ENCODE measurements at places on chromosomes 11 and 22. TPM values are rescaled to one million over a fixed set of nuclear protein-coding genes. Genes with fewer than 3 reads are reported as not detected.

DNA sequence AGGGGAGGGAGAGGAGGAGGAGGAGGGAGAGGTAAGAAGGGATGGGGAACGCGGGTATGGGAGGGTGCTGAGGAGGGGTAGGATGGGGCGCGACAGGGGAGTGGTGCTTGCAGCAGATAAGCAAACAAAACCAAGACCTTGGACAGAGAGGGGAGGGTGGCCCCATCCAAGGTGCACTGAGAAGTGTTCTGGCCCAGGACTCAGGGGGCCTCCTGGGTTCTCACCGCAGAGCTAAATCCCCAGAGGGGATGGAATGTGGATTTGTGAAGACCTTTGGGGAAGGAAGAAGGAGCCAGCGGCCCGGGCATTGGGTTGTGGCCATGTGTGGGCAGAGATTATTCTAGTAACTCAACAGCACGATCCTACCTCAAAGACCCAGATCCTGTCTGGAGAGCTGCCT is 90.9 kb upstream of the LINC01488 start:
- peaks cover 5% of the 10 kb centered on the region for H3K36me3 ChIP-seq
- DNase-seq, result no peak
- H3K4me3 ChIP-seq, result no peak overlapping the region

- H3K27me3 ChIP-seq, result peaks cover 28% of the 10 kb centered on the region
- peaks cover 44% of the 10 kb centered on the region for H3K4me1 ChIP-seq
- no peak for DNase-seq
- no peak overlapping the region for H3K4me3 ChIP-seq
Measured at GRCh38 chr22:32880061-32880460, 78.6 kb downstream of the TIMP3 start.

- no peak overlapping the region for H3K27ac ChIP-seq
- no peak overlapping the region for H3K4me3 ChIP-seq
- DNase-seq, result no peak
- no peaks in the 10 kb centered on the region for H3K4me1 ChIP-seq
- H3K27me3 ChIP-seq, result no peaks in the 10 kb centered on the region
Measured at GRCh38 chr11:1466784-1467183, 19.8 kb downstream of the MOB2 start.

GRCh38 chr11:113556036-113556435 is 80.8 kb upstream of the DRD2 start:
- H3K27me3 ChIP-seq, result no peaks in the 10 kb centered on the region
- no peaks in the 10 kb centered on the region for H3K36me3 ChIP-seq
- H3K4me3 ChIP-seq, result no peak overlapping the region
- peaks cover 15% of the 10 kb centered on the region for H3K4me1 ChIP-seq

DNA sequence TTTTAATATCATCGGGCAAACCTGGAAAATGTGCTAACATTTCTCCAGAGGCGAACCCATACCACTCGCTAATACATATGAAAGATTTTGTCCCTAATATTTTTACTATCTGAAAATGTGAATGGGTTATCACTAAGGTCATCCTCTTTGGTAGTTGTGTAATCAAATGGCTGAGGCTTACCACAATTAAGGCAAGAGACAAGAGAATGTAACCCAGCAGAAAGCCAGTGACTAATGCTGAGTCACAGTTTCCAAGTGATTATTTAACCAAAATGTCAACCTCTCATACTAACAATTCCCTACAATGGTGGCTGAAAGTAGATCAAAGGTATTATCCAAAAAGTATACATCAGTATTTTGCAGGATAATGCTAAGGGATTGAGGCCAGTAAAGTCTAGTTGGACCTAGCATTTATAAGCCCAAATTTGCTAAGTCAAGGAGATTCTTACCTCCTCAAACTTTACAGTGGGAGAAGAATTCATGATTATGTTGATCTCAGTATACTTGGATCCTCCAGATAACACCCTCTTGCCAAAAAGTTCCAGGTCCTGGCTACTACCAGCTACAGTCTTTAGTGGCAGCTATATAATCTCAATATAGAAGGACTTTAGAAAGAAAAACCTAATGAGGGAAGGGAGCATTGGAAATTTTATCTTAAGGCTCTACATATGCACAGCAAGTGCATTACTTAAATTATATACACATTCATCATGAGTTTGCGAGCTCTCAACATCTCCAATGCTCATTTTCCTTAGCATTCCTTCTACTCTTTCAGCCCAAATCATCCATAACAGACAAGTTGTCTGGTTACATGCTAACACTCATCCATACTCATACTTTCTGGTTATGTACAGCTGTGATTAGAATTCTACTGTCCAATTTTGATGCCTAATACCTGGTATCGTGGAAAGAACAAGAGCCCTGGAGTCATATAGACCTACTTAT is 25.4 kb downstream of the SIK3 start:
- peaks cover 20% of the 10 kb centered on the region for H3K4me1 ChIP-seq
- H3K27ac ChIP-seq, result no peak overlapping the region
- no peak overlapping the region for H3K4me3 ChIP-seq
- H3K36me3 ChIP-seq, result no peaks in the 10 kb centered on the region
- H3K27me3 ChIP-seq, result no peaks in the 10 kb centered on the region
- no peak for DNase-seq

GRCh38 chr11:86124251-86125233 is 55.7 kb upstream of the PICALM start:
- no peaks in the 10 kb centered on the region for H3K36me3 ChIP-seq
- H3K4me3 ChIP-seq, result no peak overlapping the region
- no peaks in the 10 kb centered on the region for H3K4me1 ChIP-seq
- peaks cover 2% of the 10 kb centered on the region for H3K27me3 ChIP-seq
- no peak for DNase-seq
- no peak overlapping the region for H3K27ac ChIP-seq

DNA sequence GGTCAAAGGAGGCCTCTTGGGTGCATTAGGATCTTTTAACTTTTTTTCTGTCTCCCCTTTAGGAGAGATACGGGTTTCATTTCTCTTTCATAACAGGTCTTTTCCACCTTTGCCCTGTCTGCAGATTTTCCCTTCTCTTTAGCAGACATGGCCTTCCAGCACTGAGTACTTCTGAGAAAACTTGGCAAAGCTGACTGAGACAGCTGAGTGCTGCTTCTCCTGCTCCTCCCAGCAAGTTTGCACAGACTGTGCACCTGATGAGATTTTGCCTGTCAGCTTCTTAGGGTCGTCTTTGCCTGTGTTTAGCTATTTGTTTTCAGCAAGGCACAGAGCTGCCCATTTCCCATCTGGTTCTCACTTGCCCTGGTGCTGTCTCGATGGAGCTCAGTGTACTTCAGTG is 87.5 kb upstream of the TBCEL start:
- H3K36me3 ChIP-seq, result no peaks in the 10 kb centered on the region
- H3K4me1 ChIP-seq, result peaks cover 8% of the 10 kb centered on the region
- H3K27me3 ChIP-seq, result peaks cover 38% of the 10 kb centered on the region
- H3K27ac ChIP-seq, result no peak overlapping the region
- H3K4me3 ChIP-seq, result no peak overlapping the region

DNA sequence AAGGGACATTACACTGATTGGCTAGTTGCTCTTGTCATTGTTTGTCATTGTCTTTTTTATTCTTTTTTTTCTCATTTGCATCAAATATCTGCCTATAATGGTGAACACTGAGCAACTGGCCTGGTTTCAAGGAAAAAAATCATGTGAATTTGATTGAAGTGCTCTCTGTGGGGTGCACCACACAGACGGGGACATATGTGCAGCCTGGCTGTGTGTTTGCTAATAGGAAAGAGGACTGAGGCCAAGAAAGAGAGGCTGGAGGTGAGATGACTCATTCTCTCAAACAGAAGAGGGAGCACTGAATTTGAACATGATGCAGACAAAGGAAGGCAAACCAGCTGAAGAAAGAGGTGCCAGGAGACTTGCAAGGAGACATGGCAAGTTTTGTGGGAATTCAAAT is 684.9 kb upstream of the CCDC90B start:
- DNase-seq, result no peak
- no peak overlapping the region for H3K4me3 ChIP-seq
- H3K27me3 ChIP-seq, result no peaks in the 10 kb centered on the region
- H3K4me1 ChIP-seq, result peaks cover under 1% of the 10 kb centered on the region
- no peaks in the 10 kb centered on the region for H3K36me3 ChIP-seq
- no peak overlapping the region for H3K27ac ChIP-seq

DNA sequence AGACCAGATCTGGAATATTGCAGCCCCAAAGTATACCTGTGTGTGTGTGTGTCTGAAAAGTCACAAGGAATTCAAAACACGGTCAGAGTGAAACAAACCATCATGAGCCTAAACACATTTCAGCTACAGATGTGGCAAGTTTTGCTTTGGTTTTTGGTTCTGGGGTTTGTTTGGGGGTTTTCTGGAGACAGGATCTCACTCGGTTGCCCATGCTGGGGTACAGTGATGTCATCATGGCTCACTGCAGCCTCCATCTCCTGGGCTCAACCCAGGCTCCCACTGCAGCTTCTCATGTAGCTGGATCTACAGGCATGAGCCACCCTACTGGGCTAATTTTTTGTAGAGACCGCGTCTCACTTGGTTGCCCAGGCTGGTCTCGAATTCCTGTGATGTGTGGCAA is 41.4 kb upstream of the PHF21A start:
- no peak for DNase-seq
- H3K27ac ChIP-seq, result no peak overlapping the region
- no peaks in the 10 kb centered on the region for H3K36me3 ChIP-seq
- peaks cover 9% of the 10 kb centered on the region for H3K4me1 ChIP-seq
- no peak overlapping the region for H3K4me3 ChIP-seq

GRCh38 chr11:47917599-47918369 is 62.6 kb upstream of the PTPRJ start:
- H3K36me3 ChIP-seq, result no peaks in the 10 kb centered on the region
- peak overlapping the region; percentile 13 for H3K4me3 ChIP-seq
- no peaks in the 10 kb centered on the region for H3K27me3 ChIP-seq
- DNase-seq, result peak; percentile 35
- peak overlapping the region; percentile 83 for H3K27ac ChIP-seq
- peaks cover 47% of the 10 kb centered on the region for H3K4me1 ChIP-seq

- DNase-seq, result no peak
- H3K4me3 ChIP-seq, result no peak overlapping the region
- no peak overlapping the region for H3K27ac ChIP-seq
Measured at GRCh38 chr22:30662040-30662439, 5.6 kb downstream of the DUSP18 start.

DNA sequence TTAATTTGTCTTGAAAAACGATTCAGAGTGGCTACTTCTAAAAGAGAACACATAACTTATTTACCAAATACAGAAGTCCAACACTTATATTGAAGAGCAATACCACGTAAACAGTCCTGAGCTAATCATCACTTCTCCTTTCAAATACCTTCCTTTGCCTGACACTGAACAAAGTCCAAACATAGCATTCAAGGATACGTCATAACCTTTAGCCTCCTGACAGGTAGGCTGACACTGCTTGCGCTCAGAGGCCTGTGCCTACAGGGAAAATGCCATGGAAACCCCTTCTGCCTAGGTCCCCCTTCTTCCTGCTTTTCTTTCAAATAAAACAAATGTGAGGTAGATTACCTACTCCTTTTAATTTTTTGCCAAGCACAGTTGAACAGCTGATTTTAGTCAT is 510.0 kb downstream of the INSC start:
- no peak for DNase-seq
- H3K36me3 ChIP-seq, result no peaks in the 10 kb centered on the region
- H3K27me3 ChIP-seq, result peaks cover 26% of the 10 kb centered on the region
- no peak overlapping the region for H3K4me3 ChIP-seq

GRCh38 chr11:95589893-95590612 is 199.5 kb downstream of the FAM76B start:
- H3K27ac ChIP-seq, result no peak overlapping the region
- H3K4me3 ChIP-seq, result no peak overlapping the region
- H3K27me3 ChIP-seq, result no peaks in the 10 kb centered on the region
- H3K4me1 ChIP-seq, result peaks cover 29% of the 10 kb centered on the region
- no peaks in the 10 kb centered on the region for H3K36me3 ChIP-seq

DNA sequence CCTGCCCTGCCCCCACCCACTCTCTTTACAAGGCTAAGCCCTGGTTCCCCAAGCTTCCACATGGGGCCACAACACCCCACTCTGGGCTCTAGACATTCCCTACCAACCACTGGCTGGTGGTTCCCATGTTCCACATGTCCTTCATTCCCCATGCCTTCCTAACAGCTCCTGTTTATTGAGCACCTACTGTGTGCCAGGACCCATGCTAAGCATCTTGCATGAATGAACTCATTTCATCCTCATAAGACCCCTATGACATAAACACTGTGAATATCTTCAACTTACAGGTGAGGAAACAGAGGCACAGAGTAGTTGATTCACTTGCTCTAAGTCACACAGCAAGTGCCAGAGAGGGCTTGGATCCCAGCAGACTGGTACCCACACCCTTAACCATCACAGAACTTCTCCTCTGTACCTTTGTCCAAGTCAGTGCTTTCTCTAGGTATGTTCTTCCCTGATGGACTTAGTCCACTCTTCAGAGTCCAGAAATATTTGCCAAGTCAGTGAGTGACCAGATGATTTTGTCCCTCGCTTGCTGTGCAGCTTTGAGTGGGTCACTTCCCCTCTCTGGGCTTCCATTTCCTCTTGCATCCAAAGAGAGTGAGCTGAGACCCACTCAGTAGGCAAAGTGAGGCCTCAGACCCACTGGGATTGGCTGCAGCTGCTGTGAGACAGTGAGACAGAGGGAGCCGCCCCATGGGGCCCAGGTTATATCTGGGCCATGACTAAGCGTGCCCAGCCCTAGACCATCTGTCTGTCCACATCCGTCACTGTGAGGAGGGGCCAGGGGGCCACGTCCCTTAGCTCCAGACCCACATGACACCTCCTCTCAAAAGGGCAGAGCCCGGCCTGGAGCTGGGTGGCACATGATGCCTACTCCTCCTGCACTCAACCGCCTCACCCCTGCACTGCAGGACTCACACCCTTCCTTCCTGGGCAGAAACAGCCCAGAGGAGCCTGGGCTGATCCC is 132.4 kb downstream of the MN1 start:
- no peak for DNase-seq
- no peaks in the 10 kb centered on the region for H3K27me3 ChIP-seq
- H3K27ac ChIP-seq, result peak overlapping the region; percentile 67

- H3K4me3 ChIP-seq, result peak overlapping the region; percentile 89
- peak overlapping the region; percentile 66 for H3K27ac ChIP-seq
- no peaks in the 10 kb centered on the region for H3K36me3 ChIP-seq
- peaks cover 43% of the 10 kb centered on the region for H3K4me1 ChIP-seq
Measured at GRCh38 chr22:45162531-45162930, 1.2 kb upstream of the NUP50 start.

DNA sequence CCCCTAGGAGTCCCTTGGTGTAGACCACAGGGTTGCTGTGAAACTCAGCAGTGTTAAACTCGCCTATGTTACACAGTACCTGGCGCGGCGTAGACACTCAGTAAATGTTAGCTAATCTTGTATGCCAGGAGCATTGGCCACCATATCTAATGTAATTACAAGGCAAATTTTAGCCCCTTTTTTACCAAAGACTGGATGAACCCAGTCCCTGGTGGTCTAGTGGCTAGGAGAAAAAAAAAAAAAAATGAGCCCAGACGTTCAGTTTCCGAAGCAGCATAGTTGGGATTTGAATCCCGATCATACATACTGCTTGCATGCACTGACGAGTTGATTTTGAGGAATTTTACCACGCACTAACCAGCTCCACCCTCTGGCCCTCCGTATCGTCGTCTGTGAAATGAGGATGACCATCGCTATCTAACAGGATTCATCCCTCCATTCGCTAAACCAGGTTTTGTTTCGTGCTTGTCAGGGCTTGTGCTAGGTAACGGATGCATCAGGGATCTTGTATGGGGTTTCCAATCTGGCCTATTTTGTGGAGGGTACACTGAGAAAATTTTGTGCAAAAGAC is 688 bp downstream of the PTS start:
- DNase-seq, result no peak
- peaks cover 24% of the 10 kb centered on the region for H3K36me3 ChIP-seq
- H3K4me3 ChIP-seq, result peak overlapping the region; percentile 88
- H3K27me3 ChIP-seq, result no peaks in the 10 kb centered on the region
- peak overlapping the region; percentile 86 for H3K27ac ChIP-seq

STX3 gene
- 19.0 TPM for total RNA-seq

MLC1 gene
- total RNA-seq, result 1.8 TPM

SLCO2B1 gene
- not detected for total RNA-seq

SOX6 gene
- total RNA-seq, result 46.4 TPM

CCDC157 gene
- total RNA-seq, result 5.8 TPM

BARX2 gene
- total RNA-seq, result 73.5 TPM

MMP7 gene
- total RNA-seq, result 0.20 TPM

SULT4A1 gene
- total RNA-seq, result 7.2 TPM

DMC1 gene
- total RNA-seq, result 4.2 TPM

Measured in mesothelial cell of epicardium (in vitro differentiated cells).